ENCODE measurements at places on chromosomes 1 and 21.

DNA sequence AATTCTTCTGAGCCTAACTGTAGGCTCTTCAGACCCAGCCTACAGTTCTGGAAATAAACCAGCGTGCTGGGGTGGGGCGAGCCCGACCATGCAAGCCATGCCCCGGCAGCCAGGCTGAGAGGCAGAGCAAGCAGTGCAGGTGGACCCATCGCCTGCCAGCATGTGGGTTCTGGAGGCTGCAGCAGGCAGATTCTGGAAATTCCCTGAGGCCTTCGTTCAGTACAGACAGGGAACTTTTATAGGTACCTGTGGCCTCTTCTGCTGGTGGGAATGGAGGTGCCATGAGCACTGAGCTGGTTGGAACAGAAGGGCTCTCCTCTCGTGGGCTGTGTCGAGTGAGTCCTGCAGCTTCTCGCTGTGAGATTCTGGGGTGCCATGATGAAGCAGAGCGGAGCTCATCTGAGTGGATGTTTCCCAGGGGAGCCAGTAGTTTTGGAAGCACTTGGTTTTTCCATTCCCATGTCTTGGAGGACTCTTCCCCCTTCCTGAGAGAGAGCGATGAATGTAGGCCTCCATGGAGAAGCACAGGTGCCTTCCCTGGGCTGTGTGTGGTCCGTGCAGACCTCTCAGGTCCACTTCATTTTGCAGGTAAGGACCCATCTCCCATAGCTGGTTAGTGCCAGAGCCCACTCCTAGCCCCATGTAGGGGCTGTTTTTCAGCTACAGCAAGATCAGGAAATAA is 94.1 kb downstream of the PCBP3 start:
- DNase-seq: no peak

DNA sequence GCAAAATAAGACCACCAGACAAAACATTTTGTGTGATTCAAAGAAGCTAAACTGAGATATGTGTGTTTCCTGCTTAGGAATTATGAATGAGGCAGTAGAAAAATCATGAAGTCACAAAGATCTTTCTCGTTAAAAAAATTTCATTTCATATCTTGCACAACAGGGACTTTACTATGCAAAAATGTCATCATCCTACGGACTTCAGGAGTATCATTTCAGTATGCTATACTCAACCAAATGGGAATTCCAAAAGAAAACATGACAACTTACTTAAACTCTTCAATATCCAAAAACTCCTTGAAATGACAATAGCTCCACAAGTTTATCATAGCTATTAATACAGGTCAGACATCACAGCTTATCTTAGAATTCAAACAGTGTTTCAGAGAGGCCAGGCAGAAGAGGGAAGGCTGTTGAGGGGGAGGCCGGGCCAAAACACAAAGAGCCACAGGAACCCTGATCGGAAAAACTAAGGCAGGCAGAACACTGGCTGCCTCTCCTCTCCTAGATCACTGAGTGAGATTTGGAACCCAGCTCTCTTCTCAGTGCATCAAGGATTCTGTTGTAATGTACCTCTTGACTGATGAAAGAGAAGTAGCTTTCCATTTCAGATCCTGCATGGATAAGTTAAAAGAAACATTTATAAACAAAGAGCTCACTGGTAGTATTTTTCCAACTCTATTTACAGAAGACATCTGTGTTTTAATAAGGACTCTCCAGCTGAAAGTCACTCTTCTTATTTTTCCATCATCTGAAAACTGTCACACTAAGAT is 66.9 kb downstream of the TESK2 start:
- no peak for DNase-seq

DNA sequence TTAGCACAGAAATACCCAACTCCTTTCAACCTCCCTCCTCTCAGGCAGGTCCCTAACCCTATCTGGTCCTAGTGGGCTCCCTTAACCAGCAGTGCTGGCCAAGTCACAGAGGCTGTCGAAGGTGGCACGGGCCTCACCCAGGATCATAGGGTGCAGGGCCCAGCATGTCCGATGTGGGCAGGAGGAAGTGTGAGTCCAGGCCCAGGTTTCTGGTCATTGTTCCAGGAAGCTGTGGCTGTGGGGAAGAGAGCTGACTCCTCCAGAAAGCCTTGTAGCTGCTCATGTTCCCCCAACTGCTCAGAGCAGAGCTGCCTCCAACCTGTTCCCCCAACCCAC is 2.4 kb downstream of the CCDC17 start:
- no peak for DNase-seq

GRCh38 chr1:47725992-47726855 is 271.0 kb downstream of the TRABD2B start:
- peak; percentile 34 for DNase-seq

GRCh38 chr1:22121421-22121911 is 21.4 kb downstream of the WNT4 start:
- no peak for DNase-seq

DNA sequence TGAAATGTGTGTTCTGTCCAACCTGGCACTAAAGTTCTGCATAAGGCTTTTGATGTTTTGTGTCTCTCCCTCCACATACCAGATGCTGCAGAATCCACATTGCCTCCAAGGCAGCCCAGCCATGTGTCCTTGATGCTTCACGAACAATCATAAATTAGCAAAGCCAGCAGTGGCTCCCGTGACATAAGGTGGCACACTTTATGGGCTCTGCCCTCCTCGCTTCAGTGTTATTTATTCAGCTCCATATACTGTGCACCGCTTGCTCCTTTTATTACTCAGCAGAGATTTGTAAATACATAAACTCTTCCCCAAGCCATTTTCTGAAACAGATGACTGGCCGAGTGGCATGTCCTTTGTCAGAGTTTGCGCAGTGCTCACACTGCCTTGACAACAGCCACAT is 112.8 kb upstream of the SLC35F3 start:
- no peak for DNase-seq

DNA sequence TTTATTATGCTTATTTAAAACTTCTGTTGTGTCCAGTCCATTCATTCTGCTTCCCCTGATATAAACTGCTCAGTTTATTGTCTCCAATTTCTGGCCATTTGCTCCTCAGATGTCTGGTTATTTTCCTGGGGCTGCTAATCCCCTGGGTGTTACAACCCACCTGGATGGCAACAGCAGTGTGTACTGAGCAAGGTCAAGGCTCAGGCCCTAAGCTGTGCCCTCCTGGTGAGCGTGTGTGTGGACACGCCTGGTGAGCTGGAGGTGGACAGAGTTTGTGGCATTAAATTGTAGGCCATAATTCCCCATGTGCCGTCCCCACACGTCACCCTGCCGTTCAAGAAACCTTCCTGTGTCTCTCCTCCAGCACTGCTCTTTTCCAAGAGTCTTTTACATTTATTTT is 18.1 kb upstream of the KIF1B start:
- DNase-seq: no peak

DNA sequence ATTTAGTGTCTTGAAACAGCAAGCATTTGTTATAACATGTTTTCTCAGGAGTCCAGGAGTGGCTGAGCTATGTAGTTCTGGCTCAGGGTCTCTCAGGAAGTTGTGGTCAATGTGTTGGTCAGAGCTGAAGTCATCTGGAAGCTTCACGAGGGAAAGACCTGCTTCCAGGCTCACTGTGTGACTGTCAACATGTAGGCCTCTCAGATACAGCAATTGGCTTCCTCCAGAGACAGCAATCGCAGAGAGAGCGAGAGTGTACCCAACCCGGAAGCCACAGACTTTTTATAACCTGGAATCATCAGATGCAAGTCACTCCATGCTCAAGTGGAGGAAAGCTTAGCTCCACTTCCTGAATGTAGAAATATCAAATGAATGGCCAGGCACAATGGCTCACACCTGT is 40.9 kb downstream of the TNFRSF9 start:
- no peak for DNase-seq

GRCh38 chr1:158053276-158053675 is 59.8 kb downstream of the KIRREL1 start:
- DNase-seq: no peak

All from T follicular helper cell (primary cell).